SHP77 treated with DMSO at 0.1 percent for 48 hours (cell line): ENCODE measurements at places on chromosomes 2 and 18.

GRCh38 chr2:150555611-150556356, 68.3 kb upstream of the RND3 start:
- DNase-seq, result no peak

- no peak for DNase-seq
Observed at GRCh38 chr18:54845787-54846186, 17.5 kb downstream of the RAB27B start.

DNA sequence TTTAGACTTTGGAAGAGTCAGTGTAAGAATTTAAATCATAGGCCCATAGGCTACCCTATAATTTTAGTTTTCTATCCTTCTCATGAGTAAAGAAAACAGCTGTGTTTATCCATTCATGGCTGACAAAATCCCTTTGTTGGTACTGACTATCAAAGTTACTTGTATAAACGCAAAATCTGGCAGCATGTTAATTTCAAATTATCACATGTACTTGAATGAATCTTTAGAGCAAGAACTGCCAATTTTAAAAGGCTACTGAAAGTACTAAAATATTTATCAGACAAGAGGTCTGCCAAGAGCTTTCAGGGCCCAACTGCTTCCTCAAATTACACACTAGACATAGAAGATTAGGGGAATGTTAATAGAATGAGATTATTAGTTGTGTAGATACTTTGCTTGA, 66.6 kb downstream of the MYL12B start:
- DNase-seq, result no peak

DNA sequence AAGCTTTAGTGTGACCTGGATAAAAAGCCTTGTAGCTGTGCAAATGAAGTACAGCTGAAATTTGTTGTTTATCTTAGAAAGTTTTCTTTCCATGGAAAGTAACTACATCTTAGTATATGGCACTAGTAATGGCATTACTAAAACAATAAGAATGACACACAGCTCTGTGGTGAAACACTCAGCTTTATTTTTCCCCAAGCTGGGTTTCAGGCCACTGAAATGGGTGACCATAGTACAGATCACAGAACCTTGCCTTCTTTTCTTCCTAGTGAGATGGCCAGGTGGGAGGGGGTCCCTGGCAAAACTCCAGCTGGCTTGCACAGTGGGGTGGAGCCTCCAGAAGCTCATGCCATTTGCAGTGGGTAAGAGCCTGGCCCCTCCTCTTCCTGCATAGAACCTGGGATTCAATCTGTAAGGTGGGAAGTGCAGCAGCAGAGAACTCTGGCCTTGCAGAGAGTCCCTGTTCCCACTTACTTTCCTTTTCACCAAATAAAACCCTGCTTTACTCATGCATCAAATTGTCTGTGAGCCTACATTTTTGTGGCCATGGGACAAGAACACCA, 17.6 kb upstream of the GRP start:
- DNase-seq, result no peak

- no peak for DNase-seq
Observed at GRCh38 chr2:85888020-85888683, 638 bp downstream of the ST3GAL5 start.

GRCh38 chr2:207319316-207319715, 153.6 kb upstream of the KLF7 start:
- no peak for DNase-seq

DNA sequence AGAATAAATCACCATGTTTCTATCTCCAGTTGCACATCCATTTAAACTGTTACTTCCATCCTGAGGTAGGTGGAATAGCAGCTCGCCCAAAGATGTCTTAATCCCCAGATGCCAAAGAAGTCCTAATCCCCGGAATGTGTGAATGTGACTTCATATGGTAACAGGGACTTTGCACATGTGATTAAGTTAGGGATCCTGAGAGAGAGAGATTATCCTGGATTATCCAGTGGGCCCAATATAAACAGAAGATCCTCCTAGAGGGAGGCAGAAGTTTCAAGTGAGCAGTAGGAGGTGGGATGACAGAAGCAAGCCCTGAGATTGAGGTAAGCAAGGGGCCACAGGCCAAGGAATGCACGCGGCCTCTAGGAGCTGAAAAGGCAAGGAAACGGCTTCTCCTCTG, 19.8 kb downstream of the CREG2 start:
- no peak for DNase-seq

DNA sequence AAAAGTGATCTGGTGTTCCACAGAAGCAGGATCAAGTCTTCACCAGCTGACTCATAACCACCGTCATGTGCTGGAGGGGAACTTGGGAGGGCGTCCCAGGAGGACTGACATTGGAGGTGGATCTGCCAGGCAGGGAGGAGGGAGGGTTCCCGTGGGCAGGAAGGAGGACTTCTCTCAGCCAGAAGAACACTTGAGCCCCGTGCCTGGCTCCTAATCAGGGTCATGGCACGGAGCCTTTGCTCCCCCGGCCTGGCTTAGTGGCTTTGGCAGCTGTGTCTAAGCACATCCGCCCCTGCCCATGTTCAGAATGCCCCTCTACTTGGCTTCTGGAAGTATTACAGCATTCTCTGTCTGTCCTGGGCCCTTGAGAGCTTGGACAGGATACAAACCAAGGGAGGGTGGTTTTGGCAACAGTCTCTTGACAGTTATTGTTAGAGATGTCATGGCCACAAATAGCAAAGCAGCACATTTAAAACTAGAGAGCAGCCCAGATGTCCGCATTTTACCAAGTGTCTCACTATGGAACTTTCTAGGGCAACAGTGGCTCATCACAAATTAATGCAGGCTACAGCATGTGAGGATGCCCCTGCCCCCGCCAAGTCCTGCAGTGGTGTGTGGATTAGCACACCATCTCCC, 11.5 kb downstream of the PPP1R7 start:
- DNase-seq, result no peak

GRCh38 chr2:402721-403120, 114.8 kb upstream of the ALKAL2 start:
- DNase-seq, result no peak

- DNase-seq, result no peak
Observed at GRCh38 chr18:67265464-67266245, 250.9 kb downstream of the DSEL start.

- no peak for DNase-seq
Observed at GRCh38 chr2:54575379-54575888, 119.3 kb downstream of the SPTBN1 start.

GRCh38 chr2:157592948-157593347, 35.7 kb downstream of the ACVR1C start:
- no peak for DNase-seq

DNA sequence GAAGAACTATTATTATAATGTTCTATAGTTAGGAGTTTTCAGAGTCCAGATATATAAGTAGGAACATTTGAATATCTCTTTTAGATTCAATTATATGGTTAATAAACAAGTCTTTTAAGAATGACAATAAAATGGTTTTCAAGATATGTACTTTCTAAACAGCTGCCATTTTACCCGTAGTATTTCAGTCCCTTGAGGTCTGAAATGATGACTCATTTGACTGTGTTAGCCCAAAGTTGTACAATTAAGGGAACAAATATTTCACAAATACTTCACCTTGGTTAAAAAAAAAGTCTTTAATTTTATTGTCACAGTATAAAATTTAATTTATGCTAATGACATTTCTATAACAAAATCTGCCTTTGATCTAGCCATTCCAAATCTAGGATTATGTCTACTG, 91.6 kb upstream of the TANK start:
- DNase-seq, result no peak

DNA sequence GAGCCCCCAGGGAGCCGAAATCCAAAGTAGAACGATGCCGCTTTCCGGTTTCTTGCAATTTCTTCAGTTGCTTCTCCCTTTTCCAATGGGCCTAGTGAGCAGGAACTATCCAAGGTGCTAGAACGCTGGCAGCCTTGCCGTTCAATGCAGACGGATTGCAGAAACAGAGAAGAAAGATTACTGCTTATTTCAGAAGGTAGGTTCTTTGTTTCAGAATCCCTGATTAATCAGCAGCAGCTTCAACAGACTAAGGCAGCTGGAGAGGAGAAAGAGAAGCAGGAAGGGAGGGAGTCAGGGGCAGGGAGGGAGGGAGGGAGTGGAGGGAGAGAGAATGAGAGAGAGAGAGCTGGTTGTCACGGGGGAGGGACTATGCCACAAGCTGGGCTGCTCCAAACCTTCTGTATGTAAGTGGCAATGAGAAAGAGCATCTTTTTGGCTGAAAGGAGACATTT, 576 bp downstream of the NYAP2 start:
- DNase-seq, result peak; percentile 65

DNA sequence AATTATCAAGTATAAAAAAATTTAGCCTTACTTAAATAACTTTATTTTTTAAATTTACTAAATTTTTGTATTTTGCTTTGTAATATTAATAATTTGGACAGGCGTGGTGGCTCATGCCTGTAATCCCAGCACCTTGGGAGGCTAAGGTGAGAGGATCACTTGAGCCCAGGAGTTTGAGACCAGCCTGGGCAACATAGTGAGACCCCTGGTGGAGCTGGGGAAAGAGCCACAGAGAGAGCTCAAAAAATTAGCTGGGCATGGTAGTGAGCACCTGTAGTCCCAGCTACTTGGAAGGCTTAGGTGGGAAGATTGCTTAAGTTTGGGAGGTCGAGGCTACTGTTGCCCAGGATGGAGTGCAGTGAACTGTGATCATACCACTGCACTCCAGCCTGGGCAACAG, 143.5 kb downstream of the B3GNT2 start:
- DNase-seq, result no peak

GRCh38 chr18:848062-848861, 36.2 kb upstream of the YES1 start:
- DNase-seq, result no peak

- no peak for DNase-seq
Observed at GRCh38 chr18:3725115-3725514, 275.1 kb downstream of the TGIF1 start.

- DNase-seq, result no peak
Observed at GRCh38 chr2:41881249-41881648, 166.6 kb upstream of the PKDCC start.

DNA sequence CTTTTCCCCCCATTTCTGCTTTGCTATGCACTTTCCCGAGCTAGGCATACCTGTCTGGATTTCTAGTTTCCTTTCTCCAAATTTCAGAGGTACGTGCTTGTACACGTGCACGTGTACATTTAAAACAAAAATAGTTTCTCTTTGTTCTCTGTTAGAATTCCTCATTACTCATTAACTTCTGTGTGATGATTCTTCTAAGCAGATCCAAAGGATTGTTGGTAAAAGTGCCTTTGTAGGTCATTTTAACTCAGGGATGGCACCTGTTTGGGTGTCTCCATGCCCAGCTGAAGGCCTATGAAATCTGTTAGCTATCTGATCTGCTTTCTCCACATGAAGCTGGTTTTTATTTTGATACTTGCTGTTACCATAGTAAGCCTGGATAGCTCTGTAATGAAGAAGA, 264.3 kb downstream of the LPIN1 start:
- no peak for DNase-seq

DNA sequence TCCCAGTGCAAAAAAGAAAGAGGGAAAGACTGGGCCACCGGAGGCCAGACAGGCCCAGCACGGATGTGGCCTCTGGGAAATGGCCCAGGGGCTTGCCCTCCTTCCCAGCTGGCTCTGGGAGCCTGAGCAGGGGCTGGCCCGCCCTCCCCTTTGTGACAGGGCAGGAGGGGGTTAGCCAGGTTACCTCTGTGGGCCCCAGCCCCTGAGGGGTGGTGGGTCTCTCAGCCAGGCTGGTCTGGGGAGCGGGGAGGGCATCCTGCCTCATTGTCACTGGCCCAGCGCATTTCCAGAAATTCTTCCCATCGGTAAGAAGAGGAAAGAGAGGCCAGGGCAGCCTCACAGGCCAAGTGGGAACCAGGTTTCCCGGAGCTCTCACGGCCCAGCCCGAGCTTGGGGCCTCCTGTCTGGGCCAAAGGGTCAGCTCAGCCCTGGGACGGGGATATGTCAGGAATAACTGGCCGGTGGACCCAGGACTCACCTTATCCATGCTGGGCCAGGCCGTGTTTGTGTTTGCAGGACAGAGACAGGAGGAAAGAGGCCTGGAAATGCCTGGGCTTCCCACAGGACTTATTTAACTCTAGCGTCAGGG, 182.2 kb downstream of the ZFP36L2 start:
- no peak for DNase-seq

- DNase-seq, result no peak
Observed at GRCh38 chr2:9306911-9307310, 100.3 kb downstream of the ASAP2 start.

DNA sequence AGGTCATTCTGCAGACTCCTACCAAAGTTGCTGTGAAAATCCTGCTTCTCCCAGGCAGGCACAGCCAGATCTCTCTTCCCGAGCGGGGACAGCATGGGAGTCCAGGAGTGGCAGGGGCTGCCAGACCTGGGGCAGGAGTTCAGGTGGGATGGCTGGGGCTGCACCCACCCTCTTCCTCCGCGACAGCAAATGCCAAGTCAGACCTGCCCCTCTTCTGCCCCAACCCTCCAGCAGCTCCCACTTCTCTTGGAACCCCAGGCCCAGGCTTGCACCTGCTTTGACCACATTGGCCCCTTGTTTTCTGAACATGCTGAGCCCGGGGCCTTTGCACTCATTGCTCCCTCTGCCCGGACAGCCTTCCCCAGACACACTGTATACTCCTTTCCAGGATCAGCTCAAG, 288.2 kb upstream of the HS6ST1 start:
- no peak for DNase-seq

DNA sequence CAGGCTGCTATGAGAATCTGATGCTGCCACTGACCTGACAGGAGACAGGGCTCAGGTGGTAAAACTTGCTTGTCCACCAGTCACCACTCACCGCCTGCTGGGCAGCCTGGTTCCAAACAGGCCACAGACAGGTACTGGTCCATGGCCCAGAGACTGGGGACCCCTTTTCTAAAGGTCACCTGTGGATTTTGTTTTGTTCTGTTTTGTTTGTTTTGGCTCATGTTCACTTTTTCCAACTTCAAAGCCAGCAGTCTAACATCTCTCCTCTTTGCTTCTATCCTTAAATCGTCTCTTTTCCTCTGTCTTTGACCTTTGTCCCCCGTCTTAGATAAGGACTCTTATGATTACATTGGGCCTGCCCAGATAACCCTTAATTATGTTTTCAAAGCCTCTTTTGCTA, 3.3 kb upstream of the CERKL start:
- DNase-seq, result no peak

GRCh38 chr2:136490100-136490499, 275.2 kb upstream of the THSD7B start:
- no peak for DNase-seq

- no peak for DNase-seq
Observed at GRCh38 chr18:48832938-48833700, 117.6 kb downstream of the SMAD7 start.

- no peak for DNase-seq
Observed at GRCh38 chr2:150138587-150138986, 348.9 kb downstream of the RND3 start.

DNA sequence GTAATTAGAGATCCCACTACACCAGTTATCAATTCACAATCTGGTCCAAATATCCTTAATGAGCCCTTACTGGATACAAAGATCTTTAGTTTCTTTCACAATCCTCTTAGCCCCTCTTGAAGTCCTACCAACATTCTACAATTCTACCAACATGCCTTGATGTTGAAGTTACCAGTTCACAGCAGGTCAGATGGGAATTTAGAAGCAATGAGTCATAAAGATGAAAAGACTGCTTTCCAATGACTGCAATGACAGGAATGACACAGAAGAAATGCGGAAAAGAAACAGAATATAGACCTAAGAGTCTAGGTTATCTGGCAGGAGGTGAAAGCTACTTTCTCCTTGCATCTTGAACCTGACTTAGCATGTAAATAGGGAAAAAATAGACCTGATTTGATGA, 24.5 kb downstream of the RTTN start:
- DNase-seq, result no peak

- peak; percentile 10 for DNase-seq
Observed at GRCh38 chr18:27363872-27364271, 178.8 kb upstream of the CHST9 start.

GRCh38 chr2:39059366-39059952, 61.4 kb downstream of the SOS1 start:
- DNase-seq, result peak; percentile 22

- no peak for DNase-seq
Observed at GRCh38 chr2:14344355-14344754, 288.2 kb upstream of the LRATD1 start.
